ENCODE measurements at places on chromosomes 4 and X.

- DNase-seq = no peak
Measured at GRCh38 chrX:48613502-48614160, 16.3 kb downstream of the WDR13 start.

DNA sequence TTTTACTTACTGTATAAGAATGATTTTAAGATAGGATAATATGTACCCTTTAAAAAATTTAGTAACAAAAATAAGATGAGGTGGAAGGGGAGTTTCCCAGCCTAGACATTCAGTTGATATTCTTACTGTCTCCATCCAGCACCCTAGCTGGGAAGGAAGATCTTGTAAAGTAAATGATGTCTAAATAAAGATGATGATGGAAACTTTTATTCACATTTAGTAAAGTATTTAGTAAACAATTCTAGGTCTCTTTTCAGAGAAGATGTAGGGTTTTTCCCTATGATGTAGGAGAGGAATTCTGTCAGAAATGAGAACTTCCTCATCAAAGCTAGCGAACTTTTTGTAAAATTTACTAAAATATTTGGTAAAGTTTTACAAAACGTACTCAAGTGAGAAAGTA is 136.8 kb downstream of the RAPGEF2 start:
- no peak for DNase-seq

- no peak for DNase-seq
Measured at GRCh38 chrX:99913611-99914010, 496.5 kb downstream of the PCDH19 start.

- DNase-seq = no peak
Measured at GRCh38 chr4:143156853-143157252, 27.9 kb upstream of the USP38 start.

DNA sequence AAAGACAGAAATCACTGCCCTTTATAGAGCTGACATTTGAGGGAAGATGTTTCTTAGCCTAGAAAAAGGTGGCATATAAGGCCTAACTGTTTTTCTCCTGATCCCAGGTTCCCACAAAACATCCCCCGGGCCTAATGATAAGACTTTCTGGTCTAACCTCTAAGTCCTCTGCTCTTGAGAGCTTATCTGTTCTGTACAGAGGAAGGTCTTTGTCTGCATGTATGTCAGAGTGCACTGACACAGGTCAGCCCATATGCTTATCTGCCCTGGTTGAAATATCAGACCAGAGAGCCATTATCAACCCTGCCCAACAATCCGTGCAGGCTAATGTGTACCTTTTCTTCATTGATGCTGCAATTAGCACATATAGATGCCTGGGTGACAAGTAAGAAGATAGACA is 76.2 kb downstream of the ARHGEF9 start:
- DNase-seq = no peak

GRCh38 chr4:144820011-144820727 is 174.2 kb downstream of the HHIP start:
- no peak for DNase-seq

DNA sequence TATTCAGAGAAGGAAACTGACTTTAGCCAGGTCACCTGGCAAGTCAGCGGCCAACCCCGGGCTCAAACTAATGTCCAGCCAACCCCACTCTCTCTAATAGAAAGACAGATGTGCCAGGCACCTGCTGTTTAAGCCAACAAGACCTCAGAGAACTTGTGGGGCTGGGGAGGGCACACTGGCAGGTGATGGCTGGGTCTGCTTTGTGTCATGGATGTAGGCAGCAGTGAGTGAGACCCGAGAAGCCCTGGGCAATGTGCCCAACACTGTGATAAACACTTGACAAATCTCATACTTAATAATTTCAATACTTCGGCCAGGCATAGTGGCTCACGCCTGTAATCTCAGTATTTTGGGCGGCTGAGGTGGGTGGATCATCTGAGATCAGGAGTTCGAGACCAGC is 9.0 kb upstream of the CD99L2 start:
- no peak for DNase-seq

DNA sequence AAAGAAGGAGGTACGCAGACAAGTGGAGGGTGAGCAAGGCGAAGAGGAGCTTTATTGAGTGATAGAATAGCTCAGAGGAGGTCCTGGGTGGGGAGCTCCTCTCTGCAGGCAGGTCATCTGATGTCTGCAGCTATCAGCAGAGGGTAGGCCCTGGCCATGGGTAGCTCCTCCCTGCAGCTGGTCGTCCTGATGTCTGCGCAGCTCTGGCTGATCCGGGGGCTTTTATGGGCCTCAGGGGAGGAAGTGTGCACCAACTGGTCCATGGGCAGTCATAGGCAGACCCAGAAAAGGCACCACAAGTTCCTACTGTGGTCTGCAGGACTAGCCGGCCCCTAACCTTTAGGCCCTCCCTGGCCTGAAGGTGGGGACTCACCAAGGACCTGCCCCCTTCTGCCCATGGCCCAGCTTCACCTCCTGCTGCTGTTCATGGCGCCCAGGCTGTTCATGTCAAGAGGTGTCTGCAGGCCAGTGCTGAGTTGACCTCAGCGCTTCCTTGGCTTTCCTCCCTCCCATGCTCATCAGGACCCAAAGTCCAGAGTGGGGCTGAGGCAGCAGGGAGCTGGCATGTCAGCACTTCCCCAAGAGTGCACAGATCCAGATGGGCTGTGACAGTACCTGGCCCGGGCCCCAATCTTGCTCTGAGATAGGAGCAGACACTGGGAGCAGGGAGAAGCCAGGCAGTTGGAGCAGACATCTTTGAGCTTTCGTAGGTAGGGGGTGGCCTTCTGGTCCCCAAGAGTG is 46.1 kb downstream of the ARAP2 start:
- DNase-seq = no peak

DNA sequence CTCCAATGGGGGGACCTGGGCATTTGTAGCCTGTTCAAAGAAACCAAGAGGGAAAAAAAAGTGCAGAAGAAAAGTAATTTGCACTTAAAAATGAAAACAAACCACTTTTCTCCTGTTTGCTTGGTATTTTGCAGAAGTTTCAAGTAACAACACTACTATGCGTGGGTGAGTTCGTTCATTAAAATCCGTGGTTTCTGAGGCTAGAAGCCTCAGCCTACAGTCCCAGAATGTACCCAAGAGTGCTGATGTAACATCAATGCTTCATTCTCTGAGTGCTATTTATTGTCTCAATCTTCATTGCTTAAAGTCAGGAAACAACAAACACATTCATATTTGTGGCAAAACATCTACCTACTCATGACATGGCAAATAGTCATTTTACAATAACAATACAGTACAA is 29.2 kb downstream of the LGI2 start:
- no peak for DNase-seq

GRCh38 chrX:102067966-102068723 is 57.3 kb upstream of the TCEAL2 start:
- no peak for DNase-seq

- DNase-seq = no peak
Measured at GRCh38 chrX:2462780-2463179, 38.0 kb downstream of the DHRSX start.

- no peak for DNase-seq
Measured at GRCh38 chrX:71814123-71814912, 51.2 kb downstream of the CXorf49B start.

- DNase-seq = no peak
Measured at GRCh38 chr4:94534401-94535312, 82.9 kb downstream of the PDLIM5 start.

- DNase-seq = no peak
Measured at GRCh38 chr4:79211490-79211889, 114.4 kb downstream of the NAA11 start.

DNA sequence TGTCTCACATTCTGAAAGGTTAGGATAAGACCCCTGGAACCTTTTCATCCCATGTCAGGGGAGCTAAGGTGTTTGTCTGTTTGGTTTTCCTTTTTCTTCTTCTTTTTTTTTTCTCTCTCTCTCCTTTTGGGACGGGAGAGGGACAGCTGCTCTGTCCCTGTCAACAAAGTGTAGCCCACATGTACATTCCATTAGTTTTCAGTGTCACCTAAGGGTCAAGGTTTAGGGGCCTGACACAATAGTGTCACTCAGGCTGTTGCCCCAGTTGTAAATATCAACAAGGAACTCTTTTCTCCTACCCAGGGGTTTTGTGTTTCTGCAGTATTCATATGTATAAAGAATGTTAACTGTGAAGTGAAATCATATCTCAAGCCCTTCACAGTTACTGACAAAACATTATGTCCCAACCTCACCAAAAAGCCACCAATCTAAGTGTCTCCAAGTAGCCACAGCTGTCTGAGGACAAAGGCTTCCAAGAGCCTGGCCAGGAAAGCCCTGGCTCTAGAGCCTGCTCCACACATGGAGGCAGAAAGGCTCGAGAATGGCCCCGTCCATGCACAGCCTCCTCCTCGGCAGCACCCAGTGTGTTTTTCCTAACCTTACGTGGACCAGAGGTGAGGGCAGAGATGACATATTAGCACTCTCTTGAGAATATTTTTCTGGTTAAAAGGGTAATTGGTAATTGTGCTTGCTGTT is 9.4 kb downstream of the IRF2 start:
- DNase-seq = no peak

DNA sequence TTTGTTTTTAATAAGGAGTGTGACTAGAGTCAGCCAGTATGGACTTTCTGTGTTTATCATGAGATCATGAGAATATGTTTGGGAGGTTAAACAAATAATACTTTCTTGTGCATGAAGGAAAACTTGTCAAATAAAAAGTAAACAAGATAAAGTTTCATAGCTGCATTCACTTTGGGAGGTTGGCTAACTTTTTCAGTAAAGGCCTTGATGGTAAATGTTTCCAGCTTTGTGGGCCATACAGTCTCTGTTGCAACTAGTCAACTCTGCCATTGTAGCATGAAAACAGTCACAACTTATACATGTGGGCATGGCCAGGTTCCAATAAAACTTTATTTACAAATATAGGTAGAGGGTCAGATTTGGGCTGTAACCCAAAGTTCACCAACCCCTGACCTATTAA is 150.4 kb downstream of the MID1 start:
- no peak for DNase-seq

DNA sequence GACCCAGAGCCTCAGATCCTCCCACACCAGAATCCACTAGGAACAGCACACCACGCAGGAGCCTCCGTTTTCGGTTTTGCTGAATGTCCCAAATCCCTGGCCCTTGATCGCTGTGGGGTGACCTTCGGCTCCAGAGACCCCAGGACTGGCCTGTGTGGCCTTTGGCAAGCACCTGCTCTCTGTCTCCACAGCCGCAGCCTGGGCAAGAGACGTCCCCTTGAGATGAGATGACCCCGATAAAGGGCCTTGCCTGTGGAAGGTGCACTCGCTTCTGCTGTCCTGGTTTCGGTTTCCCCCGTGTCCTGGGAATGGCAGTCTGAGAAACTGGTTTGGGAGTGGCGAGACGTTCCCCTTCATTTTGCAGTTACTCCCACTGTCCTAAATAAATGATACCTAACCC is 9.6 kb downstream of the PSAPL1 start:
- no peak for DNase-seq

DNA sequence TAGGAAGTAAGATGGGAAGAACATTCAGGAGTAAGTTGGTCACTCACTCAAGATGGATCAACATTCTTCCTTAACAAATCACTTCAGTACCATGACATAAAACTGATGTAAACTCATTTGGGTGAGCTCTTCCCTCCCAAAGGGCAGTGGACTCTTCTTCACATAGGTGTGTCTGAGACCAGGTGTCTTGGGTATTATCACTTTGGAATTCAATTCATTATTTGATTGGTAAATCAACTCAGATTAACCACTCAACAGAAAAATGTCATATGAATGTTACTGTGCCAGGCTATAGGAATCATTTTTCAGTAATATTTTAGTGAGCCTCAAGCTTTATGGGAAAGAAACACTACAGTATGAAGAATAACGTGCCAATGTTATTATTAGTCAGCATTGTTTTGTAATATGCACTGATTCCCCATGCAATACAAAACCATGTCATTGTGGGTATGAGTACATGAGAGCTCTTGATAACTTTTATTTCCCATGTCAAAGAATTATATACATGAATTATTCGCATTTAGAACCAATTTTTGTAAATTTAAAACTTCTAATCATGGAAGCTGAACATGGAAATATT is 58.6 kb upstream of the ETNPPL start:
- DNase-seq = no peak

DNA sequence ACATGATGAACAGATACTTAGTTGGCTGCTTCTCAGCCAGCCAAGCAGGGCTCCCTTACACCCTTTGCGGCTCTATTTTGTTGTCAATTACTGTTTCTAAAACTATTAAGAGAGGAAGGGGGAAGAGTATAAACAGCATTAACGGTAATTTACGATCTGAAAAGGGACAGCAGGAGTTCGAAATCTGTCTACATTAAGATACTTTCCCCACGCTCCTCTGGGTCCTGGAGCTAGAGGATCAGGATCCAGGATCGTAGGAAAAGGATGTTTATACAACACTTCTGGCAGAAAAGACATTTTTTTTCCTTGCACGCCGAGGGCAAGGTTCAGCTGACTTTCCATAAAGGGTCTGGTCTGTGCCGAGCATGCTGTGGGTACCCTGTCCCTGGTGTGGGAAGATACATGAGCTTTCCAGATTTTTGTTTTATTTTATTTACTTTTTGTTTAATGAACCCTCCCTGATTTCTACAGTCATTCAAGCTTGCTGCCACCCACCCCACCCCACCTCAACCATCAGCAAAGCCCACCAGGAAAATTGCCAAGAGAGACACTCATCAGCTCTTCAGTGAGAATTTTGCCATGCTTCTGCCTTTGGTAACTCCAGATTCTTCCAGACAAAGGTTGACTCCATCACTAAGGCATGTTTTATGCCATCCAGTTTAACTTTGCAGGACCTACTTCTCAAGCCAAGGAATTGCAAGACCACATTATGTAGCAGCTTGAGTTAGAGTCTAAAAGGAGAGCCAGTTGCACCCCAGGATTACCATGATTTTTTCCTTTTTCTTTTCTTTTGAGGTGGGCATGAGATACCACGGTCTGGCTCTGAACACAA is 188.1 kb downstream of the QDPR start:
- no peak for DNase-seq

DNA sequence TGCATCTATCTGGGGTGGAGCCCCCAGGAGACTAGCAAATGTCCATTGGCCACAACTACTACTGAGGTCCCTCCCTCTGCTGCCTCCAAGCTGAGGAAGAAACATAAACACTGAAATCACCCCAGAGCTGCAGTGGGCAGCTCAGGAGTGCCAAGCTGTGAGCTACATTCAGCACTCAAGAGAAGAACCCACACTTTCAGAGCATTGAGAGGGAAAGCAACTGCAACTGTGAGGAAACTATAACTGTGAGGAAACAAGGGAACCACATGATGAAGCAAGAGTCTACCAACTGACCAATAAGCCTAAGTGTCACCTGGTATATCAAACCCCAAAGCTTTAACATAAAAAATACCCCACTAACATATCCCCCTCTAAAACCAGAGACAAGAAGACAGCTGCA is 373.5 kb upstream of the TACR3 start:
- no peak for DNase-seq

- no peak for DNase-seq
Measured at GRCh38 chr4:126628933-126629332, 1003.8 kb upstream of the INTU start.

DNA sequence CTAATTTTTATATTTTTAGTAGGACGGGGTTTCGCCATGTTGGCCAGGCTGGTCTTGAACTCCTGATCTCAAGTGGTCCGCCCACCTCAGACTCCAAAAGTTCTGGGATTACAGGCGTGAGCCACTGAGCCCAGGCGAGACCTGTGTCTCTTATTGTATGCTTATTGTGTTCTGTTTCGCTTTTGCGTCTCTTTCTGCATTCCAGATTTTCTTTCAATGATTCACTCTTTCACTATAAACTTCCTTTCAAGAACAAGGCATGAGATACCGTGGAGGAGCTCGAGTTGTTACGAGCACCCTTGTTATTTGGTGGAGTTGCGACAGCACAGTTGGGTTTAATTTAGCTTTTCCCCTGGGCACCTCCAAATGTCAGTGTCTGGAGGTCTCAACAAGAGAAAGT is 366.7 kb upstream of the FAT1 start:
- no peak for DNase-seq

- DNase-seq = no peak
Measured at GRCh38 chrX:143754183-143754582, 33.6 kb upstream of the SPANXN2 start.
